ENCODE measurements at places on chromosomes 3 and 15. TPM values are rescaled to one million over a fixed set of nuclear protein-coding genes. Genes with fewer than 3 reads are reported as not detected.

Gene GHSR
- not detected for total RNA-seq

Gene VGLL3
- total RNA-seq = 584 TPM

Gene MESP2
- total RNA-seq = 0.32 TPM

Gene NRG4
- not detected for total RNA-seq

Gene CACNA2D2
- 0.12 TPM for total RNA-seq

Gene TTLL13
- 0.16 TPM for total RNA-seq

Gene ANKUB1
- 0.16 TPM for total RNA-seq

Gene C3orf70
- total RNA-seq = 1.3 TPM

Gene LIPH
- total RNA-seq = not detected

Gene IMPG2
- 0.73 TPM for total RNA-seq

Gene DISP2
- total RNA-seq = 0.65 TPM

Gene GP5
- total RNA-seq = not detected

Gene DRD3
- not detected for total RNA-seq

Gene ASB14
- total RNA-seq = not detected

Gene CAMK2N2
- 0.16 TPM for total RNA-seq

Gene MEF2A
- total RNA-seq = 43.8 TPM

Gene ACTRT3
- total RNA-seq = 9.2 TPM

Gene SLC12A8
- total RNA-seq = 9.7 TPM
